ENCODE measurements at places on chromosomes 6 and 20.

GRCh38 chr20:21395666-21396598, 1.4 kb downstream of the NKX2-4 start:
- DNase-seq, result peak; percentile 74

- DNase-seq, result peak; percentile 86
Measured at GRCh38 chr6:151254451-151255081, 14.8 kb downstream of the AKAP12 start.

- DNase-seq, result peak; percentile 97
Measured at GRCh38 chr20:63628246-63628975, 1.5 kb upstream of the GMEB2 start.

- peak; percentile 55 for DNase-seq
Measured at GRCh38 chr20:48970681-48971365, 49.3 kb downstream of the ARFGEF2 start.

All from osteoblast (primary cell).